Stimulated activated CD4-positive, alpha-beta T cell treated with anti-CD3 and anti-CD28 coated beads, Interleukin-12 subunit alpha, Interleukin-12 subunit beta, amount 100 ng/mL, for 48 hours (primary cell): ENCODE measurements at places on chromosomes 6 and 20.

GRCh38 chr20:63079971-63080370 lies 73.2 kb upstream of the BHLHE23 start:
- no peak for DNase-seq

- no peak for DNase-seq
Measured at GRCh38 chr20:33783256-33783655, 27.9 kb upstream of the CHMP4B start.

DNA sequence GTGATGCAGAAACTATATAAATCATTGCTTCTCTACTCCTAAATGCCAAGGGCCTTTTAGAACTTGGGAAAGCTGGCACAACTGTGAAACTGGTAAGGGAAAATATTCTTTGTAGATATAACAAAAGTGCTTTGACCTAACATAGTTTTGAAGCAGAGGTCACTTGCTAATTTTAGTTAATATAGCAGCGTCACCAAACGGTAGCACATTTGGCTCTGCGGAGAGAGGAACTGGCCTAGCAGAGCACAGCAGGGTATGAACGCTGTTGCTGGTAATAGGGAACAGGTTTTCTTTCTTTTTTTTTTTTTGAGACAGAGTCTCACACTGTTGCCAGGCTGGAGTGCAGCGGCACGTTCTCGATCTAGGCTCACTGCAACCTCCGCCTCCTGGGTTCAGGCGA lies 67.4 kb downstream of the ECT2L start:
- DNase-seq: no peak

DNA sequence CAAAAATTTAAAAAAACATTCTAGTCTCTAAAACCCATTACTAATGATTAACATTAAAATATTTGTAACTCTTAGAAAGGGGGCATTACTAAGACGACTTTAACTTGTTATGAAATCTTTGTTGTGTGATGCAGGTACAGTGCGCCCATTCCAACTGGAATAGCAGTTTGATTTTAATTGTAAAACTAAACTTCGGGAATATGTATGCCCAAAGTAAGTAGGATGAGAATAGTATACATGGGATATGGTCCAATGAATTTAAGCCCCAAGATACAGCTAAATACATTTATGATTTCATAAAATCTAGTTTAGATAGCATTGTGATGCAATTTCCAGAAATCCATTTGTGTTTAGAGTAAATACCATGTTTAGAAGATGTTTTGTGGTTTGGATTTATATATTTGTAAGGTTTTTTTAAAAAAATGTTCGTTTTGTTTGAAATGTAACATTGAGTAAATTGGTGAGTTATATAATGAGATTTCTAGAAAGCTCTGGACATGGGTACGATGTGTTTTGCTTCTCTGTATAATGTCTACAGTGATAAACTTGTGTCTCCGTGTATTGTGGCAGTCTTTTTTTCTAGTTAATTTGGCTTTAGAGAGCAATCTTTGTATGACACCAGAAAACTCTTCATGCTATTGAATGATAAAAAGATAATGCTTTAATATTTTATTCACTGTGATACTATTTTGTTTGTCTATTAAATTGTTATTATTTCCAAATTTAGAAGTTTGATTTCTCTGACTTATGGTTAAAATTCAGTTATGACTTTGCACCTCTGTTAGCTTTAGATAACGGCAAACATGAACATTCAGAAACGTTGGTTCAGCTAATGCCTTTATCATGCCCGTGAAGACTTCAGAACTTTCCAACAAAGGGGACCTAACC lies 54.8 kb downstream of the RNF182 start:
- DNase-seq: no peak

GRCh38 chr6:4180652-4181255 lies 45.4 kb upstream of the ECI2 start:
- no peak for DNase-seq

DNA sequence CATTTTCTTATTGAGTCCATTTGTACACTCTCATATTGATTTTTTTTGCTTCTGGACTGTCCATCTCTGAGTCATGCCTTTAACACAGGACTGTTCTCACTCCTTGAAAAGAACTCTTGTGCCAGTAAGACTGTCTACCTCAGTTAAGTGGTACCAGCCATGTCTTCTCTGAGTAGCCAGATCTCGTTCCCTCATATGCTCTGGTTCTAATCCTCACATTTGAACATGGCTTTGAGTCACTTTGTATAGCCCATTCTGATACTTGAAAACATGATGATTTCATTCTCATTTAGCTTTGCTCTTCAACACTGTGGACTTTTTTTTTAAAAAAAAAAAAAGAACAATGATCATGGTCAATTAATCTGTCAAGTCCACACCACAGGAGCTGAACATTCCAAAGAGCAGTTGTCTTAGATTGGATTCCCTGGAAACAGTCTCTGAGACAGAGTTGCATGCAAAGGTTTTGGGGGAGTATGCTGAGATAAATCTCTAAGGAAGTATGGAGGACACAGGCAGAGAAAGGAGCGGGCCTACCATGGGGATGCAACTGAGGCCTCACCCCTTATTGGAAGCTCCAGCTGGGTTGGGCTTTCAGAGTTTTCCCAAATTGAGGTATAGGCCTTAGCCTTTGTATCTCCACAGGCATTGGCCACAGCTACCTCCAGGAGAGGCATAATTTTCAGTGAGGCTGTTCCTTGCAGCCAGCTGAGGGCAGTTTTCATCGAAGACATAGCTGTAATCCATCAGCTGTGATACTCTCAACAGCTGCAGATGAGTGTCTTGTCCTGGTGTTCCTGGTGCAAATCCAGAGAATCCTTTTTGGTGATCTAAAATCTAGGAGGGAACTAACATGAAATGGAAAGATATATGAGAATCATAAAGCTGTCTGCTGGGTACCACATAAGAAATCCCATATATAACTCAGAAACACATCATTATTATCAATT lies 6.0 kb upstream of the PTCHD4 start:
- DNase-seq: no peak

- no peak for DNase-seq
Measured at GRCh38 chr20:16729080-16729479, 746 bp upstream of the SNRPB2 start.

DNA sequence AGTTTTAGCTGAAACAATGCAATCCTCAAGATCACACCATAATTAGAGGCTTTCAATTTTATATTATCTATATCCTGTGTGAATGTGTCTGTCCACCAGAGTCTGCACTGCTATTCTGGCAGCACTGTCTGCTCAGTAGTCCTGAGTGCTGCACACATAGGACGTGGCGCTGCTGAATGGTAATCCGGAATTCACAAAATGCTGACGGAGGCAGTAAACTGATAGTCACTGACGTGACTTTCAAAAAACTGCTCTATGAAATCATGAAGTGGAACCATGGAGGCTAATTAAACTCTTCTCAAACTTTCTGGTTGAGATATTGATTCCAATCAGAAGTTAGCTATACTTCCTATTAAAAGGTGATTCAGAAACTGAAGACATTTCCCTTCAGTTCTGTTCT lies 190.8 kb upstream of the NOX3 start:
- DNase-seq: no peak

- DNase-seq: no peak
Measured at GRCh38 chr20:14142964-14143627, 147.8 kb downstream of the MACROD2 start.

GRCh38 chr20:49785852-49786175 lies 26.8 kb upstream of the SLC9A8 start:
- DNase-seq: no peak

GRCh38 chr6:157461000-157461915 lies 80.3 kb downstream of the ZDHHC14 start:
- DNase-seq: peak; percentile 69

GRCh38 chr20:38143646-38144554 lies 21.2 kb downstream of the TGM2 start:
- no peak for DNase-seq

GRCh38 chr20:4947817-4948559 lies 53.3 kb downstream of the SLC23A2 start:
- no peak for DNase-seq

DNA sequence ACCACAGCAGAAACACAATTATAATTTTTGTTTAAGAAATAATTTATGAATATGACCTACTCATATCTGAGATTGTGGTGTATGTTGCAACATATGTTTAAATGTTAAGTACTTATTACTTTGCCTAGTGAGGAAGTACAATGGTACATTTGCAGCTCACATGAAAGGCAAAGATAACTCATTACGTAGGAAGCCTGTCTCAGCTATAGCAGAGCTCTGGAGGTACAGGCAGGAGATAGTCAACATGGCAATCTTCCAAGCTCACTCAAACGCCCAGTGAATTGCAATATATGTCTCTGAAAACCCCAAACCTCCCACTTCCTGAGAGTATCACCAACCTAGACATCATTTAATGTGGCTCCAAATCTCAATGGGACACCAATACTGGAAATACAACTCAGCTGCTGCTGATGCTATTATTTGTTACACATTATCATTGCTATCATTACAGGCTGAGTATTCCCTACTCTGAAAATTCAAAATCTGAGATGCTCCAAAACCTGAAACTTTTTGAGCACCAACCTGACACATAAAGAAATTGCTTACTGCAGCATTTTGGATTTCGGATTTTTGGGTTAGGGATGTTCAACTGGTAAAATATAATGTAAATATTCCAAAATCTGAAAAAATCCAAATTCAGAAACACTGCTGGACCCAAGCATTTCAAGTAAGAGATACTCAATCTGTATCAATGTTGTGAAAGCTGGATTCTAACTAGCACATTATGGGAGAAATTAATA lies 25.1 kb upstream of the GSTA4 start:
- DNase-seq: no peak

DNA sequence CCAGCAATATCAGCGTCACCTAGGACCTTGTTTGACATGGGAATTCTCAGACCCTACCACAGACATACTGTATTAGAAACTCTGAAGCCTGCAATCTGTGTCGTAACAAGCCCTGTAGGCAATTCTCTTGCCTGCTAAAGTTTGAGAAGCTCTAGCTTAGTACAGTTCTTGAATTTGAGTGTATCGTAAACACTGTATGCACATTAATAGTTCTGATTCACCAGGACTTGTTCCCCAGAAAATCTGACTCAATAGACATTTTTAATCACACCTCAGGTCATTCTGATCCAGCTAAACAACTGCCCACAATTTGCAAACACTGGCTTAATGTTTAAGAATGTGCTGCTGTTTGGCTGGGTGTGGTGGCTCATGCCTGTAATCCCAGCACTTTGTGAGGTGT lies 414.3 kb downstream of the TFAP2A start:
- no peak for DNase-seq

DNA sequence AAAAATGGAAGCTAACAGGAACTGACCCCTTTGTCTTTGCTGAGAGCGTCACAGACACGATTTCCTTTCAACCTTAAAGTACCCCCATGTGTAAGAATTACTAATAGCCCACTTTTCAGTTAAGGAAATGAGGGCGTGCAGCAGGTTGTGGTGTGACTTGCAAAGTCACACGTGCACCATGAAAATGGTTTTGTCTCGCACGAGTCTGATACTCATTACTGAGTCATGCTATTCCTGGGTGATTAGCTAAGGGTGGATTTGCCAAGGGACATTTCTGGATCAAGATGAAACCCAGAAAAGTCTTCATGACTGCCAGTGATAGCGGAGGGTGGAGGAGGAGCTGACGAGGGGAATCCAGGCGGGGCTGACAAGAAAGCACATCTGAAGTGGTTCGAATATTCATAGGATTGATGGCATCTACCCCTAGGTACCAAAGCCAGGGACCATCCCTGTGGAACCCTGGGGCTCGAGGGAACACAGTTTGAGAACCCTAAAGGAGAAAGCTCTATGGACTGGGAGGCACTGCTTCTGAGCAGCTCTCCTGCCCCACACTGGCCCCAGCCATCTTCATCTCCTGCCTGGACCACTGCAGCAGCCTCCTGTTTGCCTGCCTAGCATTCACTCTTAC lies 12.1 kb upstream of the NFATC2 start:
- DNase-seq: no peak

DNA sequence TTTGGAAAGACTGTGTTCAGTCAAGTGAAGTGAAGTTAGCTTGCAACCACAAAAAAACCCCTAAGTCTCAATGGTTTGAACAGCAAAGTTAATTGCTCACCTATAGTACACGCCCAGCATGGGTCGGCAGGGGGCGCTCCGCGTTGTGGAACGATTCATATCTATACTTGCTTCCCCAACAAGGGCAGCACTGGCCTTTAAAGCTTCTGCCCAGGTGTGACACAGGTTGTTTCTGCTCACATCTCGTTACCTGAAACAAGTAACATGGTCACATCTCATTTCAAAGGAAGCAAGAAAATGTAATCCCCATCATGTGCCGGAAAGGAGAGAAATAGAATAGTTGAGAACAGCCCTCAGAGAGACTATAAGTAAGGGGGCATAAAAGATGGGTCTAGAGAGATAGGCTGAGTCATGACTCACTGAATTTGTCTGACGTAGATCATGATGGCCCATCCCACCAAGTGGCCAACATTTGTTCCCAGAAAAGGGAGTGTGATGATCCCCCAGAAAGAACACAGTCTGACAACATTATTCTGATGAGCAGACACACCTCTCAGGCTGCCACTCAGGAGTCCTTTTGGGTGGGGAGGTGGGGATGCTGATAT lies 29.0 kb downstream of the HNF4A start:
- peak; percentile 80 for DNase-seq

- DNase-seq: no peak
Measured at GRCh38 chr6:145070791-145071190, 664.5 kb downstream of the EPM2A start.

GRCh38 chr6:142952614-142953013 lies 7.6 kb upstream of the HIVEP2 start:
- no peak for DNase-seq

DNA sequence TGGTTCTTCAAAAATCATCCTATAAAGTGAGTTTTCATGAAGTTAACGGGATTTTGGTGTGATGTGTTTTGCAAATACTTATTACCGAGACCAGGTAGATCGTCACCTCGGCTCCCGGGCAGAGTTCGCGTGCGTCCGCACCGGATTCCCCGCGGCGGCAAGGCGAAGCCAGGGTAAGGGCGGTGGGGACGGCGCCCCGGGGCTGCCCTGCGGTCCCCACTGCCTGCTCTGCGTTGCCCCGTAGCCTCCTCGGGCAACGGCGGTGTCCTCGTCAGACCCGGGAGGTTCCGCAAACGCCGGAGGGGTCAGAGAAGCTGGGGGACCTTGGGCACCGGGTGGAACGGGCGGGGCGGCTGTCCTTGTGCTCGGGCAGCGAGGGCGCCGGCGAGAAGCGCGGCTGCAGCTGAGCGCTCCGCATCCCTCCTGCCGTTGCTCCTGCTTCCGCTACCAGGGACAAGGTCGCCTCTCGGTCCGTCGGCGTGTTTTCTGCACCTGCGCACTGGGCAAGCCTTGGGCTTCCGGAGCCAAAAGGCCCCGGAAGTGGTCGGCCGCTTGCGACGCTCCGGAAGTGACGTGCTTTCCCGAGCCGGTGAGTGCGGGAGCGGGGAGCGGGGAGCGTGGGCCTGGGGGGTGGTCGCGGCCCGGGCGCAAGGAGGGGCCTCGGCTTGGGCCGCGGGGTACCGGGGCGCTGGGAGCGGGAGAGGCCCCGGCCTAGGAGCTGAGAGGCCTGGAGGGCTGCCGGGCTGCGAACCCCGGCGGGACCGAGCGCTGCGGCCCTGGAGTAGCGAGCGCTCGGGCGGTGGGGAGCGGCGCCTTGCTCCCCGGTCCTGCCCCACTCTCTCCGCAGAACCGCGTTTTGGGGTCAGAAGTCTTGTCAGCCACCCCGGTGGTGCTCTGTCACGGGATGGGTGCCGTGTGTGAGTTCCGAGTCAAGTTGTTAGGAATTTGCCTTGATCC lies at the start of gene MTG2:
Gene MTG2 (plus strand): TSS at position 560 of the 957 bp plus-strand sequence. CDS start 10,393 bp downstream, outside the sequence.
- DNase-seq: peak; percentile 83
